ENCODE measurements at places on chromosomes 1 and 21. TPM values are rescaled to one million over a fixed set of nuclear protein-coding genes. Genes with fewer than 3 reads are reported as not detected.

The SNX7 gene
- 18.4 TPM for total RNA-seq

The NUAK2 gene
- total RNA-seq, result 6.1 TPM

The CRP gene
- total RNA-seq, result not detected

The XCL1 gene
- not detected for total RNA-seq

The C1orf226 gene
- 0.50 TPM for total RNA-seq

The FAM163A gene
- not detected for total RNA-seq

The PKLR gene
- not detected for total RNA-seq

The GBP6 gene
- not detected for total RNA-seq

The LIX1L gene
- 25.9 TPM for total RNA-seq

The OLFML3 gene
- total RNA-seq, result 48.5 TPM

The KRTCAP2 gene
- 207 TPM for total RNA-seq

The C1orf167 gene
- 0.45 TPM for total RNA-seq

The HSPA6 gene
- total RNA-seq, result under 0.01 TPM

The AK5 gene
- total RNA-seq, result 26.3 TPM

The VPS13D gene
- 11.4 TPM for total RNA-seq

The CD1B gene
- not detected for total RNA-seq

The KPRP gene
- not detected for total RNA-seq
